ENCODE measurements at places on chromosomes 4 and X.

GRCh38 chrX:9492901-9493300 lies 28.0 kb downstream of the TBL1X start:
- no peak for DNase-seq

GRCh38 chr4:67765401-67765800 lies 11.2 kb upstream of the GNRHR start:
- DNase-seq: no peak

DNA sequence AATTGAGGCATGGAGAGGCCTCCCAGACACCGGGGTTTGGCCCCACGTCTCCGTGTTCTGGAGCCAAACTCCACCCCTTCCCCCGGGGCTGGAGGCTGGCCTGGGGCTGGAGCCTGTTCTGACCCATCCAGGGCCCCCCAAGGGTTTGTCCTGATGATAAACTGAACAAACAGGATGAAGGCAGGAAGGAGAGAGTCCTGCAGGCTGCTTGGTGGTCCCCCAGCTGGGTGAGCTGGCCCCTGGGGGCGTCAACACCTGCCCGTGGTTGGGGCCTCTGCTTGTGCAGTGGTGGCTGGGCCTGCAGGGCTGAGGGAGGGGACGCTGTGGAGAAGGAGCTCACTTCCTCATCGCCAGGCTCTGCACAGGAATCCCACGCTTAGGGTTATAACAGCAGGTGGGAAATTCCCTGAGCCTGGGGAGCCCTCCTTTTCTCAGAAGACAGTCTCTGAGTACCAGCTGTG lies 2.3 kb downstream of the SH3TC1 start:
- DNase-seq: no peak

DNA sequence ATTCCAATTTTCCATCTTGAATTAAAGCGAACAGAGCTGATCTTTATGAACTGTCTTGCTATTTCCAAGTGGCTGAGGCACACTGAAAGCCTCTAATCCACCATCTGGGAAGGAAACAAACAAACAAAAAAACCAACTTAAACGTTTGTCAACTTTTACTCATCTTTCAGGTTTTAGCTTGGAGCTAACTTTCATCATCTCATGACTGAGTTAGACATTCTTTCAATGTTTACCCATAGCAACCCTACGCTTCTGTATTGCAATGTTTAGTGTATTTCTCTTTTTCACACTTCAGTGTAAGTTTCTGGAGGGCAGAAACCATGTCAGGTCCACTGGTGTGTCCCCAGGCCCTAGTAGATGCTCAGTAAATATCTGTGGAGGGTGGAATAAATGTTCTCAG lies 343.8 kb downstream of the GBA3 start:
- DNase-seq: no peak

GRCh38 chr4:77376788-77377460 lies 219.9 kb downstream of the CCNG2 start:
- DNase-seq: no peak

GRCh38 chr4:56311299-56311975 lies 75.9 kb downstream of the AASDH start:
- no peak for DNase-seq

GRCh38 chrX:14698790-14699189 lies 169.5 kb downstream of the GLRA2 start:
- DNase-seq: no peak

DNA sequence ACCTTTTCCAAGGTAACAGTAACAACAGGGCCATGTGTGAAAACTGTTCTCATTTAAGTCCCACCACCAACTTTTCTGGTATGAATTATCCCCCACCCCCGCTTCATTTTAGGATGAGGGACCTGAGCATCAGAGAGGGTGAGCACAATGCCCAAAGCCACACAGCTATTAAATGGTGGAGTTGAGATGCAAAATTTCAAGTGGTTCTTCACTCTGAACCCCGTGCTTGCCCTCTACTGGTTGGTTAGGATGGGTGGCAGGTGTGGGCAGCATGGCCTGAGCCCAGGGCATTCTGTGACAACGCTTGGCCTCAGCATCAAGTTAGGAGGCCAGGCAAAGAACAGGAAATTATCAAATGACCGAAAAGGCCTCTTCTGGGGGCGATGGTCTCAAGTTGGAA lies 33.5 kb downstream of the MED28 start:
- DNase-seq: no peak

Data from BJ (cell line).